Fibroblast of pulmonary artery (primary cell): ENCODE measurements at places on chromosomes 11 and 22.

DNA sequence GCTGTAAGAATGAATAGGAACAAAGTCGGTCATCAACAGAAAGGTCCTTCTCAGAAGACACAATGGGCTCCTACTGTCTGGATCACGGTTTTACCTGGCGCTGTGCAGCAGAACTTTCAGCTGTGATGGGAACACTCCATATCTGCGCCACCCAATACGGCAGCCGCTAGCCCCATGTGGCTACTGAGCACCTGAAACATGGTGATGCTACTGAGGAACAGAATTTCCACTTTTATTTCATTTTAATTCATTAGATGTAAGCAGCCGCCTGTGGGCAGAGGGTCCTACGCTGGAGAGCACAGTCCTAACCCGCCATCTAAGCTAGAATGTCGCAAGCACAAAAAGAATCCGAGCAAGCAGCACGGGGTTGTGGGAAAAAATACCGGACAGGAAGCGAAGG lies 2.7 kb downstream of the SULT4A1 start:
- no peak for DNase-seq

DNA sequence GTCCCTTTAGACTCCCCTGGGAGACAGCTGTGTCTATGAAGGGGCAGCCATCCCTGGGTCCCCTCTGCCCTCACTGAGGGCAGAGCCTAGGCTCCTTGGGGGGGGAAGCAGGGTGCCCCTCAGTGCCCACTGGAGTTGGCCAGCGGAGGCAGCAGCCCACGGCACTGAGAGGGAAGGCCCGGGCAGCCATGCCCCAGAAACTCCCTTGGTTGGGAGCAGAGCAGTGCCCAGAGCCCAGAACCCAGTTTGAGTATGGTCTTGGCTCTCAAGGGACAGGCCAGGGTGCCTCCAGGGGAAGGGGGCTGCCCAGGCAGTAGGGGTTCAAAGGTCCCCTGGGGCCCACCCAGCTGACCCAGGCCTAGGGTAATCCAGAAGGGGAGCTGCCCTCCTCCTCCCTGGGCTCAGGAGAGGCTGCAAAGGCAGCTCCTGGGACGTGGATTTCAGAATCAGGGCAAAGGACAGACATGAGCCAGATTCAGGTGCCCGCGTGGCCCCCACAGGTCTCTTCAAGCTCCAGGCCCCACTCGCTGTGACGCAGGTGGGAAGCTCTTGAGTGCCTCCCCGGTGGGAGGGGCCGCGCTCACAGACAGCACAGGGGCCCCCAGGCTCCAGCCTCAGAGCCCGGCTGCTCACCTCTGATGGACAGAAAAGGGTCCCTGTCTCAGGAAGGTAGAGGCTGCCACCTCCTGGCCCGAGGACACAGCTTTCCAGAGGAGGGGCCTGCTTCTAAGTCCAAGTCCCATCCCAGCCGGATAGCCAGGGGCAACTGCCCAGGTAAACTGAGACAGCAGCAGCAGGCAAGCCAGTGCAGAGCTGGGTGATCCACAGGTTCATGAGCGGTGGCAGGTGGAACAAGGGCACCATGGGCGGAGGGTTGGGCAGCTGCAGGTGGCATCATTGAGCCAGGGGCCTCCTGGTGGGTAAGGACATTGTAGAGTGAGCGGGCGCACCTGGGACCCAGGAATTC lies 2.6 kb downstream of the C11orf21 start:
- DNase-seq, result no peak

GRCh38 chr11:27025957-27026733 lies 14.5 kb upstream of the BBOX1 start:
- DNase-seq, result no peak

DNA sequence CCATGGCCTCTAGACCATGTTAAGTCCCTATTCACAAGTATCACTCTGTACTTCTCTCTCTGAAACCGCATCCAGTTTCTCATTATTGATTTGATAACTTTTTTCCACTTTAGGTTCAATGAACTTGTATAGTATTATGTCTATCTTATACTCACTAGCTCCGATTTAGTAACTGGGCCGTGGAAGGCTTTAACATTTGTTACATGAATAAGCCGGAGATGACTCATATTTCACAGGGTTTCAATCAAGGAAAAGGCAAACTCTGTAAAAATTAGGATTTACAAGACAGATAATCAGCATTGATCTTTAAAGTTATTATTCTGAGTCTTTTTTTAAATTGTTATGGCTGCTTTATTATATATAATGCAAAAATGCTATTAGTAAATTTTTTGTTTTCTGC lies 662.2 kb upstream of the CNTN5 start:
- DNase-seq, result no peak

GRCh38 chr11:18527512-18527911 lies 770 bp upstream of the TSG101 start:
- peak; percentile 26 for DNase-seq

DNA sequence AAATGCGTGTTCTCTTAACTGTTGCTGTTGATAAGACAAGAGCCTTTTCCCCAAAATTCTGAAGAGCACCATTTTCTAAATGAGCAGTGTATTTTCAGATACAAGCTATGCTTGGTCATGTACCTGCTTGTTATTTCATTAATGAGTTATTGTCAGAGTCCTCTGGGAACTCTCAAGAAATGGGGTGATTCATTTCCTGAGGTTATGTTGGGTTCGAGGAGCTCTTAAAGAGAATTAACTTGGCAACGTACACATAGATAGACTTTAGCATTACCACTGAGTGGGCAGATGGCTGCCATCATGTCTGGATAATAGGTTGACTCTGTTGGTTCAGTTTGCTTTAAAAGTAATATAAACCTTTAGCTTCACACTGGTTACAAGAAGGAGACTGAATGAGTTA lies 87.9 kb upstream of the SORL1-AS1 start:
- DNase-seq, result no peak

DNA sequence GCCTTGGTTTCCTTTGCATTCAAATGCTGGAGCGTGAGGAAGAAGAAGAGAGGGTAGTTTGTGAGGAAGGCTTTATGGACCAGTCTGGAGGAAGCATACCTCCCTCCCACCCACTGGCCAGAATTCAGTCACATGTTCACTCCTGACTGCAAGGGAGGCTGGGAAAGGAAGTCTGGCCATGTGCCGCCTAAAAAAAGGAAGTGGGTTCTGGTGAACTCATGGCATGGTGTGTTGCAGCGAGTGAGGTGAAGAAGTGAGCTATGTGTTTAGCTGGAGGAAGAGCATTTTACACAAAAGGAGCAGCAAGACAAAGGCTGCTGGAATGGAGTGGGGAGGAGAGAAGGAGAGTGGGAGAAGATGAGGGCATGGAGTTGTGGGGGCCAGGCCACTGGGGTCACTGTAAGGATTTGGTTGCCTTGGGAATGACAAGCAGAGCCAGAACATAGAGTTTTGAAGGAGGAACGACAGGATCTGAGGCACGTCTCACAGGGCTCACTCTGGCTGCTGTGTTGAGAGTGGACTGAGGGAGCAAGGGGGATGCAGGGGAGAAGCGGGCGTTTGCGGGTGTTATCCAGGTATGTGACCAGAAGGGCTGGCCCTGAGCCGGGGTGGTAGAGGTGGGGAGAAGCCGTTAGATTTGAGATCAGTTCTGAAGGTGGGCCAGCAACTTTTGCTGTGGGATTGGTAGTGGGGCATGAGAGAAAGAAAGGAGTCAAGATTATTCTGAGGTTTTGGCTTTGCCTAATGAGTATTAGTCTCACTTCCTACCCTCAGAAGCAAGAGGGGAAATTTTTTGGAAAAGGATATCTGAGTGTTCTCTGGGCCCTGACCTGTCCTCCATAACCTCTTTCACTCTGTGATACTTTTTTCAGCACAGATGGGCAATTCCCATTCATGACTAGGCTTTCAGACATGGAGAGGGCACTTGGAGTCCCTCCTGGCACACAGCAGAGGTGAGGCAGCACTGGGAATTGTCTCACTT lies 26.4 kb downstream of the BMAL1 start:
- no peak for DNase-seq

- peak; percentile 14 for DNase-seq
Measured at GRCh38 chr11:10050561-10050960, 243.5 kb downstream of the SBF2 start.

GRCh38 chr11:119450590-119451326 lies 27.8 kb upstream of the THY1 start:
- DNase-seq, result no peak

- no peak for DNase-seq
Measured at GRCh38 chr11:64206457-64207255, at the start of gene FERMT3. FERMT3 (plus strand) TSS chr11:64206721; CDS start chr11:64207365, 644 bp downstream.

- DNase-seq, result no peak
Measured at GRCh38 chr11:130436171-130436570, 7.8 kb upstream of the ADAMTS8 start.

- no peak for DNase-seq
Measured at GRCh38 chr22:46584081-46584921, 35.9 kb upstream of the GRAMD4 start.
